ENCODE measurements at places on chromosomes 6 and 20. TPM values are rescaled to one million over a fixed set of nuclear protein-coding genes. Genes with fewer than 3 reads are reported as not detected.

- peak; percentile 23 for DNase-seq
These were observed 25.9 kb downstream of the PYGB start for GRCh38 chr20:25273541-25274358.

- no peak for DNase-seq
These were observed 31.4 kb downstream of the TSHZ2 start for GRCh38 chr20:53003420-53004154.

RSPH4A gene
- total RNA-seq: not detected

TREM2 gene
- total RNA-seq: not detected

GRCh38 chr6:47752801-47753200 is 29.0 kb upstream of the OPN5 start:
- DNase-seq: no peak

- no peak for DNase-seq
These were observed 16.3 kb downstream of the NCOA5 start for GRCh38 chr20:46073443-46073842.

TMEM74B gene
- total RNA-seq: 4.1 TPM

DNA sequence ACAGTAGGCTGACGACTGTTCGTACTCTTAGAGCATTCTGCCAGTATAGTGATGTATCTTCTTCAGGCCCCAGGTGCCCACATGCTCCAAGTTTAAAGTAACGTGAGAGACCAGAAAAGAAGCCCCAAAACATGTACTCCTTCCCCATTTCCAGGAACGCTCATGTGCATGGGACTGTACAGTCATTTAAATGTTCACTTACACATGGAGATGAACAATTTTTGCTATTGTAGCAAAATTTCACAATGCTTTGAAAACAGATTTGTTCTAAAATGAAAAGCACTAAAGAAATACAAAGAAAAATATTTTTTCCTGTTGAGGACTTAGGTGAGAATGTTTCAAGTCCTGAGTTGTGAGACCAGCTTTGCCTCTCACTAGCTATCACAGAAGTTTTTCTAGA is 269.3 kb upstream of the PRDM1 start:
- no peak for DNase-seq

DNA sequence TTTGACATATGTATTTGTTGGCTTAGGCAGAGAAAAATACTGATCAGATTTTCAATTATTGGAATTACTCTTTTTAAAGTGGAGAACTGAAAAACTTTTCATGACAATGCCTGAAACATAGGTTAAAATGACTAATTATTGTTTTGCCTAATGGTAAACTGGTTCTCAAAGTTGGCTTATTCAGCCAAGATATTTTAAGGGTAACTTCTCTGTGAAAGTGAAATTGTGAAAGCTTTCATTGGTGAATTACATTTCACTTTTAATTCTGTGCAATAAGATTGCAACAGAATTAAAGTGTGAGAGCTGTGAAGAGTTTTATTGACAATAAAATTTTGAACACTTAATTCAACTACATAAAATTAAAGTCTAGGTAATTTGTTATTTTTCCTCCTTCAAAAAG is 24.5 kb downstream of the KIAA0408 start:
- no peak for DNase-seq

MRPS18A gene
- 77.3 TPM for total RNA-seq

DNA sequence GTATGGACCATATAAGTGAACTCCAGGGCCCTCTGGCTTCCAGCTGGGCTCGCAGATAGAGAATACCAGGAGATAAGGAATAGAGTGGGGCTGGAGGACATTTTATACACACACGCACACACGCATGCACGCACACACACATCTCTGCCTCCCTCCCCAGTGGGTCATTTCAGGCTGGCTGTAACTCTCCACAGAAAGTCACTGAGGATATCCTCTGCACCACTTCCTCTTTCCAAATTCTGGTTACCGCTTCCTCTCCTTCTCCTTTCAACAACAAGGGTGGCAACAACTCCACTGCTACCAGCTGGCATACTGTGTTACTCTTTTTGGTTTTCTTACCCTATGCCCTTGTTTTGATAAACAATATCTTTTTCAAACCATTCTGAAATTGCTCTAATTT is 280.2 kb downstream of the COL12A1 start:
- no peak for DNase-seq

- no peak for DNase-seq
These were observed 225.3 kb upstream of the HTR1E start for GRCh38 chr6:86712039-86712438.

- DNase-seq: no peak
These were observed 197.1 kb upstream of the RIN2 start for GRCh38 chr20:19560881-19561480.

- DNase-seq: no peak
These were observed 166.5 kb downstream of the MTHFD1L start for GRCh38 chr6:151032034-151032433.

DNA sequence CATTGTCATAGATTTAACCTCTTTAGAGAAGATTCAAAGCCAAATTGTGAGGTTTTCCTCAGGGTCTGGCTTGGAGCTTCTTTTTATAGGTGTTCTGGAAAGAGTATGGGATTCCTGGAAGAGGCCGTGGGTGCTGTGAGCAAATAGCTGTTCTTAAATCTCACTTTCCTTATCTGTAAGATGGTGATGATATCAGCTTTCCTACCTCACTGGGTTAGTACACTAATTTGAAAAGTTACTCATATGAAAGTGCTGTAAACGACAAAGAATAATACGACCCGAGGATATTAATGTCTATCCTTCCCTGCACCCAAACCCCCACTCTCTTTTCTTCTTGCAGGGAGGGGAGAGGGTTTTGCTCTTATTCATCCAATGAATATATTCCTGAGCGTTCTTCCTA is 116.9 kb upstream of the ENPP5 start:
- DNase-seq: no peak

GRCh38 chr20:33539129-33539528 is 49.2 kb downstream of the CBFA2T2 start:
- DNase-seq: no peak

DNA sequence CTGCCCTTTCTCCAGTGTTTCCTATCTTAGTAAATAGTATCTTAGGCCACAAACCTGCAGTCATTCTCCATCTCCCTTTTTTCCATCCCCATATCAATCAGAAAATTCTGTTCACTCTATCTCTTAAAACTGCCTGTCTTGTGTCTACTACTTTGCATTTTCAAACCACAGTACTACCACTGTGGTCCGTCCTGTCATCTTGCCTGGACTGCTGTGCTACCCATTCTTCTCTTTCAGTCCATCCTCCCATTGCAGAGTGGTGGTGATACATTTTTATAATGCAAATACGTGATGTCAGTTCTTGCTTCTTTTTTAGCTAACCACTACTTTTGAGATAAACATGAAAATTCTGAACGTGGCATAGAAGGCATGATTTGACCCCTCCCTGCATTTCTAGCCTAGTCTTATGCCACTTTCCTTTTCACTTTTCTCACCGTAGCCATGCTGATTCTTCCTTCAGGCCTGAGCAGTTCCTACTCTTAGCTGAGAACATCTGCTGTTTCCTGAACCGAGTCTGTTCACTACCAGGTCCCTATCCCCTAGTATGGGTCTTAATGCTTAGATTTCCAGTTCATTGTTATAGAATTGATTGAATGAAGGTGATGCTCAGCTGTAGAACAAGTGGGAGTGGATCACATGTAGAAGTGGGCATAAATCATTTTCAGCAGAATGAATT is 13.8 kb downstream of the TBPL1 start:
- no peak for DNase-seq

- no peak for DNase-seq
These were observed 43.1 kb downstream of the ANKEF1 start for GRCh38 chr20:10077886-10078285.

- peak; percentile 15 for DNase-seq
These were observed 78.1 kb downstream of the CFAP61 start for GRCh38 chr20:20130399-20130798.

- DNase-seq: no peak
These were observed 15.7 kb upstream of the FAM83C start for GRCh38 chr20:35307666-35308653.

- DNase-seq: no peak
These were observed 83.5 kb upstream of the SULF2 start for GRCh38 chr20:47868744-47869143.

GRCh38 chr6:159446340-159446739 is 246.7 kb downstream of the SOD2 start:
- no peak for DNase-seq

DNA sequence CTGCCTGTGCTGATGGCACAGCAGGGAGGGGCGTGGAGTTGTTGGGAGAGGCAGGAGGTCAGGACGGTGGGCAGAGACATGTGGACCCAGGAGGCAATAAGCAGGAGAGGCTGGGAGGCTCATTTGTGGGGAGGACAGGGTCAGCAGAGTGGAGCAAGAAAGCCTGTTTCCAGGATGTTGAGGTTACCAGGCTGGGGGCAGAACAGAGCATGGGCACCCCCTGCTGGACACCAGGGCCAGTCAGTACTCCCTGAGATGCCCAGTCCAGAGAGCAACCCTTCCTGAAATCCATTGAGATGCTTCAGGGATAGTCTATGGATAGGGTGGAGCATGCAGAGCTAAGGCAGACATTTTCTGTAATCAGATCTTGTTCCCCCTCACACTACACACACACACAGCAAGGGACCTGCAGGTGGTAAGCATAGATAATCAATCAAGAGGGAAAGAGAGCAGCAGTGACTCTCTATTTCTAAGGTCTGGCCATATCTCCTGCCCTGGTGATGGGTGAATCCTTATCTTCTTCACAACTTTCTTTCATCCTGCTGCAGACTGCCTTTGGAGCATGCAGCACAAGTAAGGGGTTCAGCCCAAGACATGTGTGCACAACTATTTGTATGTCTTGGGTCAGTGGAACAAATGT is 41.7 kb downstream of the MOCS1 start:
- peak; percentile 89 for DNase-seq

GRCh38 chr6:119147101-119148053 is 68.9 kb upstream of the FAM184A start:
- DNase-seq: no peak

- no peak for DNase-seq
These were observed 148.0 kb upstream of the LRFN2 start for GRCh38 chr6:40735121-40735520.

DNA sequence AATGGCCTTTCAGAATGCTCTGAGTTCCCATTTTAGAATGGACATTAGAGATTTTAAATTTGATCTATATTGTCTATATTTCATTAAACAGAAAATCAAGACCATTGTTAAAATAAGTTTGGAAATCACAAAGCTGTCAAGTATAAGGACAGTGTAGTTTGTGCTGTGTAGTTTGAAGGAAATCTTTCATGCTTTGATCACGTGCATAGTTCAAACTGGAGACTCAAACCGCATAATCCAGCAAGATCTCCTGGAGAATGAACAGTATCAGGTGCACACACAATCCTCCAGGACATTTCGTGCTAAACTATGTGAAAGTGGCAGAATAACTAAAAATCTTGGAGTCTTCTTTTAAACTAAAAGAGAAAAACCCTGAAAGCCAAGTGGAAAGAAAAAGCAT is 60.8 kb upstream of the TBXT start:
- DNase-seq: no peak

DNA sequence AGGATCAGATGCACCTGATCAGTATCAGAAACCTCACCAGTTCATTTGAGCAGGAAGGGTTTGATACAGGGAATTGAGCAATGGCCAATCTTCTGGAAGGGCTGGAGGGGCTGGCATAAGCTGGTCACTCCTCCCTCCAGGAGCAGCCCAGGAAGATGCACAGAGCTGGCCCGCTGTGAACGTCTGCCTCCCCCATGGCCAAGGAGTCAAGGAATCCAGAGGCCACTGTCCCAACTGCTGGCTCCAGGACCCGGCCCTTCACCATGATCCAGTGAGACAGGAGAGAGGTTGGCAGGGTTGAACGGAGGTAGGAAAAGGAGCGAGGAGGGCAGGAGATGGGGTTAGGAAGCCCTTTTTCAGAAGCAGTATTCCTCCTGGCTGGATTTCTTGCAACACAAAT is 113.9 kb upstream of the CST7 start:
- no peak for DNase-seq

DNA sequence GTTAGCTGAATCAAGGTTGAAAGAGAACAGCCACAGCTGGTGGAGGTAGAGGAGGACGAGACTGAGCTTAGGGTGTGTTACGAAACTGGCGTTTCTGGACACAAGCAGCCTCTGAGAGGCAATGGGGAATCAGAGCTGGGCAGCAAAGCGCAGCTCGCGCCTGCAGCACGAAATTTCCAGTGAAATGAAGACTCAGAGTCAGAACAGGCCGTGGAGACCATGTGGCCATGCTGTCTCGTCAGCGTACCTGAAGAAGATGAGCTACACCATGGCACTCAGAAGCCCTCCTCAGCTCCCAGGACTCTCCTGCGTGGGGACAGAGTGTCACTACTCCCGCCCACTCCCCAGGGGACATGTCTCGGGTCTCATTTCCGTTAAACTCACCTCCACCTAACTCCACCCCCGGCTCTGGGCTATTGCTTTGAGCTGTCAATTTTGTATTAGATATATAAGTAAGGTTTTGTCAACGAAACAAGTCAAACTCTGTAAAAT is 256.9 kb downstream of the ERMARD start:
- DNase-seq: peak; percentile 38

DNA sequence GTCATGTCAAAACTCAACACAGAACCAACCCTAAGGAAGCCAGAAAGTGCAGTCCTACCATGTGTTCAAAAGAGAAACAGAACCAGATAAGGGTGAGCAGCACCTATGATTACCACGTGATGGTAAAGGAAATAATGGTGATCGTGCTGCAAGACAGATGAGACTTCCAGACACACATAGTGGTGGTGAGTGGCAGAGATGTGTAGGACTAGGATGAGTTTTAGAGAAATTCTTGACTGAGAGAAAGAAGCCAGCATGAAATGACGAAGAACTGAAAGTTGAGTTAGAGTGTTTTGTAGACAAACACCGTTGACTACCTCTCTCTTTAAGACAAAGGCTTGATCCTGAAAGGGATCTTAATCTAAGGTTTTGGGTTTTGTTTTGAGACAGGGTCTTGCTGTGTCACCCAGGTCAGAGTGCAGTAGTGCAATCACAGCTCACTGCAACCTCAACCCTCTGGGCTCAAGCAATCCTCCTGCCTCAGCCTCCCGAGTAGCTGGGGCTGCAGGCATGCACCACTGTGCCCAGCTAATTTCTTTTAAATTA is 10.6 kb upstream of the BTBD9 start:
- DNase-seq: no peak

SAPCD1 gene
- total RNA-seq: 1.8 TPM

ASIP gene
- total RNA-seq: not detected

TFAP2D gene
- not detected for total RNA-seq

DNA sequence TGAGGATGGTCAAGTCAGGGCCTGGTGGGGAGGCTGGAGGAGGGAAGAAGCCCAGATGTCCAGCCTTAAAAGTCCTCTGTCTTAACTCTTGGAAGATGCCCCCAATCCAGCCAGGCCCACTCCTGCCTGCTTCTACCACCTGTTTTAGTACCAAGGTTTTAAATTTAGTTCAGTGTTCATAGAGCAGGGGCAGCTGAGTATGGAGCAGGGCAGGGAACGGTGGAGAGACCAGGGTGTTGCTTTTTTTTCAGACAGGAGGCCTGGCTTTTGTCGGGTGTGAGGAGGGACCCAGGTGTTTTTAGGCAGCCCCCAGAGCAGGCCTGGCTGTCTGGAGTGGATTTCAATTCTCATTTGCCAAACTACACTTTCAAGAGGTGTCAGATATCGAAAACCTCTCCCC is 278.8 kb downstream of the CDC5L start:
- DNase-seq: no peak

GRCh38 chr6:43335469-43335868 is 26.8 kb upstream of the CRIP3 start:
- DNase-seq: no peak

BRPF3 gene
- 15.6 TPM for total RNA-seq

PLCB1 gene
- total RNA-seq: 13.3 TPM

Measured in H7 (cell line).